ENCODE measurements at places on chromosomes 1 and 21.

DNA sequence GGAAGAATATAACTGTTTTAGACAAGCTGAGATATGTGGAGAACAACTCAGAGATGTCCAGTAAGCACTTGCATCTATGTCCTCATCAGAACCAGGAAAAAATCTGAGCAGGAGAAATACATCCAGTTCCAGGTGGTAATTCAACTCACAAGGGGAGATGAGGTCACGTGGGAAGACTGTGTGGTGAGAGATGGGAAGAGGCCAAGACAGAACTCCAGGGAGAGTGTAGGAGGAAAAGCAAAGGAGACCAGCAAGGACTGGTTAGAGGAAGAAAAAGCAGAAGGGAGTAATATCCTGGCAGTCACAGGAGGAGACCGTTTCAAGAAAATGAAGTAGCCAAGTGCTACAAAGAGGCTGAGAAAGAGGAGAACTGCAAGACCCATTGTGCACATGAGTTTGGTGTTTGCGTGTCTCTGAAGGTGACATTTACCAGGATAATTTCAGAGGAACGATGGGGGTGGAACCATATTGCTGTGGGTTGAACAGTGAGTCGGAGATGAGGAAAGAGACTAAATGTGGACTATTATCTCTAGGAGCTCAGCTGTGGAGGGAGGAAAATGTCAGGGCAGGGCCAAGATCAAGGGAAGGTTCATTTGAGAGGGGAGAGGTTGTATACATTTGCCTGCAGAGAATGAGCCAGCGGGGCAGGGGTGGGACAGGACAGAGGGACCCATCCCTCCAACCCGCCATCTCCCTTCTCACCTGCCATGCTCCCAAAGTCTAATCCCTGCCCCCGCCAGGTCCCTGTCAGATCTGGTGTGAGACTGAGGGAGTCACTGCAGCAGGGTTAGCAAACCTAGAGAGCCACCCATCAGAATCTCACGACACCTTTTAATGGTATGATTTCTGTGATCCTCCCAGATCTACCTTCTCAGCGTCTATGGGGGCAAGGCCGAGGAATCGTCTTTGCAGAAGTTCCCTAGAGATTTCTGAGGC is 24.9 kb downstream of the SUSD4 start:
- no peak for DNase-seq

DNA sequence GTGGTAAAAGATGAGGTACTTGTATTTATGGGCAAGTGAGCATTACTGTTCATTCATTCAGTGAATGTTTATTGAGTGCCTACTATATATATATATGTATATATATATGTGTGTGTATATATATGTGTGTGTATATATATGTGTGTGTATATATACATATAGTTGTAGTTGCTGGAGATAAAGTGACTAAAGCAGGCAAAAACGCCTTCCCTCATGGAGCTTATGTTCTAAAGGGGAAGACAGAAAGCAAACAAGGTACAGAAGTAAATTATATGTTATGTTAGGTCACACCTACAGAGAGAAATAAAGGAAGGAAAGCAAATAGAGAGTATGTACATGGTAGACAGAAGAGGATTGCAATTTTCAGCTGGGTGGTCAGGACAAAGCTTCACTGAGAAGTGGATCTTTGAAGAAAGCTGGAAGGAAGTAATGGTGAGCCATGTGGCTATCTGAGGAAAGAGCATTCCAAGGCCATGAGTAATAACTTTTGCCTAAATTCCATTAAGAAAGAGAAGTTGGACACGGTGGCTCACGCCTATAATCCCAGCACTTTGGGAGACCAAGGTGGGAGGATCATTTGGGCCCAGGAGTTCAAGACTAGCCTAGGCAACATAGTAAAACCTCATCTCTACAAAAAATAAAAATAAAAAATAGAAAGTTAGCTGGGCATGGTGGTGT is 33.5 kb upstream of the KLF17 start:
- no peak for DNase-seq

GRCh38 chr1:55861676-55862340 is 646.6 kb upstream of the USP24 start:
- DNase-seq = no peak

GRCh38 chr1:167501515-167502191 is 16.7 kb downstream of the CD247 start:
- DNase-seq = no peak

DNA sequence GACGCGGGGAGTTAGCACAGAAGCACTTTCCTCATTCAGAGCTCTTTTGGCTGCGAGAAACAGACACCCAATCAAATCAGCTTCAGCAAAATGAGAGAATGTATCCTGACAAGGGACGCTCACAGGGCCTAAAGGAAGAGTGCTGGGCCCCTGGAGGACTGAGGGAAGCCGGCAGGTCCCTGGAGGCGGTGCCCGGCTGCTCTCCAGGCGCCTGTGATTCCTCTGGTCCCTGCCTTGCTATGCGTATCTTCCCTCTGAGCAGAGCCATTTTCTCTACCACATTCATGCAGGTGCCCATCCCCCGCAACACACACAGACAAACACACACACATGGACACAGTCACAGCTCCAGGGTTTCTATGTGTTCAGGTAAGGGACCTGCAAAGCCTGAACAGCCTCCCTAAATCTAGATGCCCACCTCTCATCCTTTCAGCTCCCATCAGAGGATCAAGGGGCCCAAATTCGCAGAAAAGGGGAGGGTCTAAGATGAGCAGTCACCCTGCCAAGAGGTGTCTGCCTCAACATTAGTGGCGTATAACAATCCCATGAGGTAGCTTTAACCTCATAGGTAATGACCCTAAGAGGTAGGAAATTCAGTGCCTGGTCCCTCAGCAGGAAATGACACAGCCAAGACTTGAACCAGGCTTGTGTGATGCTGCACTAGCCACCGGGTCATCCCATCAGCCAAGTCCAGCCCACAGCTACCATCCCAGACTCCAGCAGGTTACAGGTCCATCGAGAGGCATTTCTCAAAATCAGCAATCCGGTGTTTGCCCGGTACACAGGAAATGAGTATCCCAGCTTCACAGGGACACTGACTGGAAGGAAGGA is 29.0 kb downstream of the PTAFR start:
- DNase-seq = peak; percentile 10

- DNase-seq = peak; percentile 78
These were observed 112.3 kb upstream of the TRABD2B start for GRCh38 chr1:48109390-48110013.

DNA sequence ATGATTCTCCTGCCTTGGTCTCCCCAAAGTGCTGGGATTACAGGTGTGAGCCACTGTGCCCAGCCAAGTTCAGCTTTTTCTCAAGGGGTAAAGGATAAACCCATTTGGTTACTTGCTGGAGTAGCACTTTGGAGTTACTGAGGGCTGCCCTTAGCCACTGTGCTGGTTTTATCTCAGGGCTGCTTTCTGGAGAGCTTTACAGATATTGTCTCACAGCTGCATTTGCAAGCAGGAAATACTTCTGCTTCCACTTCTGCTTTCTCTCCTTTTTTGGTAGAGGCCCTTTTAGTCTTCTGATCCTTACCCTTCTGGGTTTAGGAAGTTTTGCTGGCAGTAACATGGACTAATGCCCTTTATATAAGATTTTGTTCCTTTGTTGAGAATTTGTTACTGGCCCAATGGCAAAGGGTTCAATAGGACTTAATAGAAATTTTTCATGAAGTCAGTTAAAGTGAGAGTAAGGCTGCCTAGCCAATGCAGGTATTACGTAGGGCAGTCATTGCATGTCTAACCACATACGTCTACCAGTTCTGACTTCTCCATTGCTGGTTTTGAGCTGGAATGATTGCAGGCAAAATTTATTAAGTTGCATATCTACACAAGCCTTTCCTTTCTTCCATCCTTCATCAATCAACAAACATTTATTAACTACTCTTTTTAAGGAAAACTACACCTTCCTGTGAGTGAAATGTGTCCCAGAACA is 24.4 kb downstream of the CAP1 start:
- no peak for DNase-seq

GRCh38 chr1:182143154-182143657 is 81.7 kb upstream of the ZNF648 start:
- DNase-seq = peak; percentile 99

GRCh38 chr1:119291611-119292206 is 76.9 kb upstream of the HAO2 start:
- no peak for DNase-seq

DNA sequence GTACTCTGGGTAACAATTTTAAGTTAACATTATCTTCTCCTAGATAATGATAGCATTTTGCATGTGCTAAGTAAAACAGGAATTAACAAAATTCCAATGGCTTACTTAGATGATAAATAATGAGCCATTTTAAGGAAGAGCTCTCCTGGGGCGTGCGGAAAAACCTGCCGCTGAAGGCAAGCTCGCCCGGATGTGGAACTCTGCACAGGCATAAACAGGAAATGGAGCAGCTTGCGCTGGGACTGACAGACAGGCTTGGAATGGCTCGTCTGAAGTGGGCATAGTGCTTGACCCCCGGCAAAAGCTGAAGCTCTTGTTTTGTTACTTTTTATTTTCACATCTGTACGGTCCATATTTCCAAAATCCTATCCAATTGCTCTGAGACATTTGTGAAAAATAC is 169.2 kb downstream of the ZNF281 start:
- no peak for DNase-seq

- no peak for DNase-seq
These were observed 48.7 kb upstream of the KIRREL1 start for GRCh38 chr1:157944663-157945280.

GRCh38 chr1:159000625-159001024 is 9.1 kb upstream of the IFI16 start:
- DNase-seq = no peak

DNA sequence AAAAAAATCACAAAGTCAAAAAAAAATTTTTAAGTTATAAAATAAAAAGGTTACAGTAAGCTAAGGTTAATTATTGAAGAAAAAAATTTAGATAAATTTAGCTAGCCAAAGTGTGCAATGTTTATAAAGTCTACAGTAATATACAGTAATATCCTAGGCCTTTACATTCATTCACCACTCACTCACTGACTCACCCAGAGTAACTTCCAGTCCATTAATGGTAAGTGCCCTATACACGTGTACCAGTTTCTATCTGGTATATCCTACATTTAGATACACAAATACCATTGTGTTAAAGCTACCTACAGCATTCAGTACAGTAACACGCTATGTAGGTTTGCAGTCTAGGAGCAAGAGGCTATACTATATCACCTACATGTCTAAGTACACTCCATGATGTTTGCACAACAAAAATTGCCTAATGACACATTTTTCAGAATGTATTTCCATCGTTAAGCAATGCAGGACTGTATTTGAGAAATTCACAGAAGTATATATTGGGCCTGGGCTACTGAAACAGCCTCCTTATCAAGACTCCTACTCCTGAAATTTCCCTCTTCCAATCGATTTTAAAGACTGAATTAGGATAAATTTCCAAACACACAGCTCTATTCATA is 155.1 kb downstream of the COP1 start:
- no peak for DNase-seq

DNA sequence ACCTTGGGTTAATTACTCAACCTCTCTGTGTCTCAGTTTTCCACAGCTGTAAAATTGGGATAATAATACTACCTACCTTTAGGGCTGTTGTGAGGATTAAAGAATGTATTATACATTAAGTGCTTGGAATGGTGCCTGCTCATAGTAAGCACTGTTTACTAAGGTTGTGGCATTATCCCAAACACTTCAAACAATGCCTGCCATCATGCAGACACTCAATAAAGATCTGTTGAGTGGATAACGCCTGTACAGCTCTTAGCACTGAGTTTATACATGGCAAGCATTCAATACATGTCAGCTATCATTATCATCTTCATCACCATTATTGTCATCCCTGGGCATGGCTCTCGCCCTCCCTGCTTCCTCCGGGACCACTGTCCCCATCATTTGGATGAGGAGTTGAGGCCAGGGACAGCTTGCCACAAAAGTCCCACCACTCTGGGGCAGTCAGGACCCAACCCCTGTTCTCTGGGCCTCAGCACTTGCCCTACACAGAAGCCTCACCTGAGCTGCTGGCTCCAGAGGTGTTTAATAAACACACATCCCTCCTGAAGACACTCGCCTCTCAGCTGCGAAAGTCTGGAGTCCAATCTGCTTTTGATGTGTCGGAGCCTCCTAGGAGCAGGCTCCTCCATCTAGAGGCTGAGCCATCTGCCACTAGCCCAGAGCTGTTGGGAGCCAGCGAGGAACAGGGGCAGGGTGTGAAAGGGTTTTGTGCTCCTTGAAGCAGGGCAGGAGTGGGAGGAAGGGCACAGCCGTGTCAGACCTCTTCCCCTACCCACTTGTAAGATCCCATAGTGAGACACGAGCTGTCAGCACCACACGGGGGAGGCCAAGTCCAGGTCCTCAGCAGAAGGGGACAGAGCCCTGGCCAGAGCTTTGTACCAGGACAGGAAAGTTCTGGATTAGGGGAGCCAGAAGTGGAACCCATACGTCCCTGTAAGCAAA is 80.9 kb upstream of the ZC3H12A start:
- no peak for DNase-seq

GRCh38 chr1:31234123-31234708 is 5.5 kb downstream of the NKAIN1 start:
- no peak for DNase-seq

- no peak for DNase-seq
These were observed 38.0 kb downstream of the F5 start for GRCh38 chr1:169548282-169548681.

DNA sequence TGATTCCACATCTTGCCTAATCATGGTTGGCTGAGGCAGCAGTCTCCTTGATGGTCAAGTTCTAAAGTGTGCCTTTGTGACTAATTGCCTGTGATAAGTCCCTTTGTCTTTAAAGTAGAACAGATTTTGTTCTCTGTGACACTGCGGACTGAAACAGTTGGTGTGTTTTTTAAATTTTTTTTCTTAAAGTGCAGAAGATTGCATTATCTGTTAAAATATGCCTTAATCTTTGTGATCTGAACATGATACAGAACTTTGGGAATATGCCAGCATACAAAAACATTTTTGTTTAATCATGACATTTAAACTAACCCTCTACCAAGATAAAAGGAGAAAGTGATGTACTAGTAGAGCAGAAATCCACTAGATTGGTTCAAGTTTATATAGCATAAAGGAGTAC is 1260.6 kb upstream of the ADGRL2 start:
- no peak for DNase-seq

- DNase-seq = no peak
These were observed 91.7 kb upstream of the PGBD5 start for GRCh38 chr1:230517786-230518185.

- no peak for DNase-seq
These were observed 51.6 kb upstream of the B3GALT5 start for GRCh38 chr21:39561140-39561539.

GRCh38 chr1:30700528-30701257 is 22.7 kb downstream of the MATN1 start:
- no peak for DNase-seq
